ENCODE measurements at places on chromosomes 2 and 18. TPM values are rescaled to one million over a fixed set of nuclear protein-coding genes. Genes with fewer than 3 reads are reported as not detected.

The G6PC2 gene
- polyA plus RNA-seq, result not detected

The OR6B2 gene
- polyA plus RNA-seq, result not detected

The LCT gene
- not detected for polyA plus RNA-seq

The CRYBA2 gene
- not detected for polyA plus RNA-seq

The SRD5A2 gene
- polyA plus RNA-seq, result 2.9 TPM

The GPR35 gene
- 0.30 TPM for polyA plus RNA-seq

The SLC5A7 gene
- not detected for polyA plus RNA-seq

The ANKRD29 gene
- polyA plus RNA-seq, result 0.39 TPM

The ANKRD30BL gene
- not detected for polyA plus RNA-seq

The NPPC gene
- polyA plus RNA-seq, result not detected

The PID1 gene
- polyA plus RNA-seq, result 51.0 TPM

The CDH7 gene
- not detected for polyA plus RNA-seq

The UGT1A3 gene
- polyA plus RNA-seq, result 7.0 TPM

The DSG3 gene
- polyA plus RNA-seq, result not detected

The CRYGC gene
- polyA plus RNA-seq, result not detected

The PTGR3 gene
- 18.7 TPM for polyA plus RNA-seq

The CXCR4 gene
- 5.8 TPM for polyA plus RNA-seq

The CHRNG gene
- polyA plus RNA-seq, result not detected

The CD302 gene
- polyA plus RNA-seq, result 107 TPM

The BCL2 gene
- polyA plus RNA-seq, result 0.40 TPM

The MREG gene
- polyA plus RNA-seq, result 0.87 TPM

The IL1B gene
- 0.25 TPM for polyA plus RNA-seq

The NT5DC4 gene
- not detected for polyA plus RNA-seq

The NDUFAF7 gene
- 12.7 TPM for polyA plus RNA-seq

The TCF4 gene
- 8.5 TPM for polyA plus RNA-seq

The ANTXR1 gene
- 1.7 TPM for polyA plus RNA-seq

The IL18R1 gene
- 7.0 TPM for polyA plus RNA-seq

The ARHGAP15 gene
- 11.5 TPM for polyA plus RNA-seq

The MIB1 gene
- polyA plus RNA-seq, result 2.7 TPM

The FEV gene
- not detected for polyA plus RNA-seq

The CCBE1 gene
- 1.8 TPM for polyA plus RNA-seq

The IL36RN gene
- polyA plus RNA-seq, result not detected

The CNRIP1 gene
- 3.3 TPM for polyA plus RNA-seq

The PGAP1 gene
- polyA plus RNA-seq, result 0.54 TPM

The PRKD3 gene
- 6.2 TPM for polyA plus RNA-seq

The PTPRM gene
- polyA plus RNA-seq, result 10.6 TPM

The RAD51AP2 gene
- 0.08 TPM for polyA plus RNA-seq

The FIGN gene
- polyA plus RNA-seq, result 7.8 TPM

The NOTO gene
- not detected for polyA plus RNA-seq

The DYSF gene
- 12.0 TPM for polyA plus RNA-seq

The FHOD3 gene
- 0.57 TPM for polyA plus RNA-seq

The HOXD3 gene
- polyA plus RNA-seq, result not detected

The METTL8 gene
- 3.6 TPM for polyA plus RNA-seq

The TPO gene
- not detected for polyA plus RNA-seq

The SKOR2 gene
- polyA plus RNA-seq, result not detected

The SOX11 gene
- polyA plus RNA-seq, result not detected

The RPRM gene
- polyA plus RNA-seq, result not detected

The ZNF397 gene
- polyA plus RNA-seq, result 6.1 TPM

The MRPS9 gene
- polyA plus RNA-seq, result 17.1 TPM

The CIB4 gene
- not detected for polyA plus RNA-seq

The UBXN2A gene
- 4.8 TPM for polyA plus RNA-seq

The DPYSL5 gene
- not detected for polyA plus RNA-seq

The EN1 gene
- not detected for polyA plus RNA-seq

The PLCD4 gene
- polyA plus RNA-seq, result 0.07 TPM

The EMX1 gene
- polyA plus RNA-seq, result 0.06 TPM

The RBM44 gene
- 0.21 TPM for polyA plus RNA-seq

The UGT1A7 gene
- polyA plus RNA-seq, result 0.38 TPM

The SLC11A1 gene
- 3.8 TPM for polyA plus RNA-seq

The ANKRD30B gene
- not detected for polyA plus RNA-seq

Data from liver (tissue), 10 donors.